ENCODE measurements at places on chromosomes 12 and 14.

- no peak for DNase-seq
Measured at GRCh38 chr12:52907092-52907810, 2.4 kb upstream of the KRT8 start.

DNA sequence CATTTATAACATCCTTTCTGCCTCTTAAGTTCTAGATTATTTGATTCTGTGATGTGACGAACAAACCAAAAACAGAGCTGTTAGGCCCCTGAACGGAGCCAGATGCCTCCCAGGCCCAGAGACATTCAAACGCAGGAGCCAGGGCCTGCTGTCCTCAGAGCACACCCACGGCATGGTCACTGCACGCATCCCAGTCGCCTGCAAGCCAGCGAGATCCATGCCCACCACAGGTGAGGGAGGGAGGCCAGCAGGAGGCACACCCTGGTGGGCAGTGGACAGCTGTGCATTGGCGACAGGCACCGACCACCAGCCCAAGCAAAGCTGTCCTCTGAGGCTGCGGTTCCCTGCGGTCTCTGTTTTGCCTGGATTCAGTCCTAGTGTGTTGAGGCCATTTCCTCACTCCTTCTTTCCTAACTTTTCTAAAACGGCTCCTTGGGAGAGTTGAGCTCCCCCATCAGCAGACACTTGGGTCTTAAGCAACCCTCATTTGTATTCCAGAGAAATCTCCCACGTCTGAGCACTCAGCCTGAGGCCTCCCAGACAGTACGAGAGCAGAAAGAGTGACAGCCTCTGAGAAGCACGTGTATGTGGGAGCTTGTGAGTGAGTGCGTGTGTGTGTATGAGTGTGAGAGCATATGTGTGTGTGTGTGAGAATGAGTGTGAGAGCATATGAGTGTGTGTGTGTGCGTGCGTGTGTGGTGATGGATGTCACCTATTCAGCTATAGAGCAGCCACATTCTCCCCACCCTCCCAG, 81.2 kb downstream of the CHGA start:
- no peak for DNase-seq

DNA sequence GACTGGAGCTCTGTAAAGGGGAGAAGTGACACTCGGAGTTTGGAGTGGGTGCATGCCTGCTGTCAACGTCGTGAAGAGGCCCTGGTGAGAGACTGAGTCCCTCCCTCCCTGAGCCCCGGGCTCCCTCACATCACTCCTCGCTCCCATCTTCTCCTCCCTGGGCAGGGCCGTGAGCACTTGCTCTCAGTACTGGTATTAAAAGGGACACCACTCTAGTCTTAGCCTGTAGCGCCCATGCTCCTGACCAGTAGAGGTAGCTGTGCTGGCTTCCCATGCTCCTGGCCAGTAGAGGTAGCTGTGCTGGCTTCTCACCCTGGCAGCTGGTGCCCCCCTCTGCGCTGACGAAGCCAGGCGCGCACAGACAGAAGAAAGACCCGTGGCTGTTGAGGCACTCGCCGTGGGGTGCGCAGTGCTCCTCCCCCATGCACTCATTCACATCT, 14.7 kb downstream of the ISCA2 start:
- DNase-seq, result no peak

GRCh38 chr14:99249389-99249788, 22.6 kb downstream of the BCL11B start:
- DNase-seq, result no peak
